ENCODE measurements at places on chromosomes 3 and 15. TPM values are rescaled to one million over a fixed set of nuclear protein-coding genes. Genes with fewer than 3 reads are reported as not detected.
A peak's percentile ranks its signal among the peaks of the same experiment; 100 is the strongest.

SSUH2 gene
- 0.94 TPM for total RNA-seq

DNA sequence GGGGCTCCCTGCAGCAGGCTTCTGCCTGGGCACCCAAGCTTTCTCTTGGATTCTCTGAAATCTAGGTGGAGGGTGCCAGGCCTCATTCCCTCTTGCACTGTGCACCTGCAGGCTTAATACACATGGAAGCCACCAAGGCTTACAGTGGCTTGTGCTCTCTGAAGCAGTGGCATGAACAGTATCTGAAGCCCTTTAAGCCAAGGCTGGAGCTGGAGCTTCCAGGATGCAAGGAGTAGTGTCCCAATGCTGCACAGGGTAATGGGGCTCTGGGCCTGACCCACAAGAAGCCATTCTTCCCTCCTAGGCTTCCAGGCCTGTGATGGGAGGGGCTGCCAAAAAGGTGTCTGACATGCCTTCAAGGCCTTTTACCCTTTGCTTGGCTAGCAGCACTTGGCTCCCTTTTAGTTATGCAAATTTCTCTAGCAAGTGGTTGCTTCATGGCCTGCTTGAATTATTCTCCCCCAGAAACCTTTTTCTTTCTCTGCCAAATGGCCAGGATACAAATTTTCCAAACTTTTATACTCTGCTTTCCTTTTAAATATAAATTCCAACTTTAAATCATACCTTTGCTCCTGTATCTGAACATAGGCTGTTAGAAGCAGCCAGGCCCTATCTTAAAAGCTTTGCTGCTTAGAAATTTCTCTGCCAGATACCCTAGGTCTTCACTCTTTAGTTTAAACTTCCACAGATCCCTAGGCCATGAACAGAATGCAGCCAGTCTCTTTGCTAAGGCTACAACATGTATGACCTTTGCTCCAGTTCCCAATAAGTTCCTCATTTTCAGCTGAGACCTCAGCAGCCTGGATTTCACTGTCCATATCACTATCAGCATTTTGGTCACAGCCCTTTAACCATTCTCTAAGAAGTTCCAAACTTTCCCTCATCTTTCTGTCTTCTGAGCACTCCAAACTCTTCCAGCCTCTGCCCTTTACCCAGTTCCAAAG, 201.1 kb upstream of the LRRFIP2 start:
- peak; percentile 51 for DNase-seq

- DNase-seq = no peak
Observed at GRCh38 chr15:85318732-85319076, 61.7 kb upstream of the AKAP13 start.

GHSR gene
- not detected for total RNA-seq

DNA sequence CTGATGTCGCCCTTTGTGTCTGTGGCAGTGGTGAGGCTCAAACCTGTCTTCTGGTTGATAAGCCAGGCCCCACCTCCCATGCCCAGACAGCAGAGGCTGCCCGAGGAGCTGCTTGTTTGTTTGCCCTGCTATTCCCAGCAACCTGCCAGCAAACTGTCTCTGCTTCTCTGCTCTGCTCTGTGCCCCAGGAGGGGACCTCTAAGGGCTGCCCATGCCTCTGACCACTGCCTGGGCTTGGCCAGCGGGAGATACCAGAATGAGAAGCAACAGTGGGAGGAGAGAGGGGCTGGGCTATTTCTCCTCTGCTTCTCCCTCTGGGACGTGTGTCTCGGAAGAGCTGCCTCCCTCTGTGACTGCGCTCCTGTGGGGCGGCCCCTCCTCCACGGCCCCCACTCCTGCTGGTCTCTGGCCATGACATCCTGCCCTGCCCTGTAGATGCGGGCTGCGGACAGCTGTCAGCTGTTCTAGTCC, 213.1 kb downstream of the RPLP1 start:
- peak; percentile 12 for DNase-seq

- no peak for DNase-seq
Observed at GRCh38 chr15:27847775-27848710, 251.1 kb downstream of the OCA2 start.

Data from WTC11 (cell line).